ENCODE measurements at places on chromosomes 2 and 18. TPM values are rescaled to one million over a fixed set of nuclear protein-coding genes. Genes with fewer than 3 reads are reported as not detected.

Gene AGXT
- total RNA-seq, result not detected

Gene GPR39
- 3.2 TPM for total RNA-seq

Gene TNFAIP6
- 13.2 TPM for total RNA-seq

Gene YIPF4
- total RNA-seq, result 16.8 TPM

Gene C1GALT1C1L
- 1.3 TPM for total RNA-seq

Gene ACP1
- 89.5 TPM for total RNA-seq

Gene ST8SIA3
- total RNA-seq, result not detected

Gene CCL20
- total RNA-seq, result 0.43 TPM
